Chondrocyte (in vitro differentiated cells): ENCODE measurements at places on chromosomes 16 and 17. TPM values are rescaled to one million over a fixed set of nuclear protein-coding genes. Genes with fewer than 3 reads are reported as not detected.

SCIMP gene
- total RNA-seq: not detected in 3 replicates

- no peak for DNase-seq
Measured at GRCh38 chr16:50960517-50961202, 190.4 kb downstream of the SALL1 start.

- DNase-seq: no peak
Measured at GRCh38 chr16:720990-721764, at the start of gene ANTKMT. Gene ANTKMT, plus strand, starts transcription at chr16:721146. Its CDS starts 129 bp downstream, at chr16:721275.

GRCh38 chr17:27486741-27487140 lies 30.5 kb downstream of the KSR1 start:
- no peak for DNase-seq

GRCh38 chr16:27235055-27235937 lies 32.0 kb downstream of the KDM8 start:
- DNase-seq: no peak
